NCI-H510A treated with DMSO at 0.1 percent for 48 hours (cell line): ENCODE measurements at places on chromosomes 6 and 20.

DNA sequence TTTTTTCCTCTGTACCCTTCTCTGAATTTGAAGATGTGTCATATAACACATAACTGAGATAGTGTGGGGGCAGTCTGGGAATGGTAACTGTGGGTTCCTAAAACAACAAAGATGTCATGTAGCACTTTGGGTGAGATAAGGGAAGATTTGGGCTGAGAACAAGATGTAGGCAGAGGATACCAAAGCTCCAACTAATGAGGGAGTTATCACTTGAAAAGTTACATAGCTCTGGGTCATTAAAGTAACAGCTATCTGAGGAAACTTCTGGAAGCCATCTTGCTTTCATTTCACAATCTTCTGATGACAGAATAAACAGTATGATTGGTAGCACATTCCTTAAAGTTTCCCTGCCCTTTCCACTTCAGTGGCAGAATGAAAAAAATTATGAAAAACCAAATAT, 255.4 kb downstream of the TBX18 start:
- no peak for DNase-seq

DNA sequence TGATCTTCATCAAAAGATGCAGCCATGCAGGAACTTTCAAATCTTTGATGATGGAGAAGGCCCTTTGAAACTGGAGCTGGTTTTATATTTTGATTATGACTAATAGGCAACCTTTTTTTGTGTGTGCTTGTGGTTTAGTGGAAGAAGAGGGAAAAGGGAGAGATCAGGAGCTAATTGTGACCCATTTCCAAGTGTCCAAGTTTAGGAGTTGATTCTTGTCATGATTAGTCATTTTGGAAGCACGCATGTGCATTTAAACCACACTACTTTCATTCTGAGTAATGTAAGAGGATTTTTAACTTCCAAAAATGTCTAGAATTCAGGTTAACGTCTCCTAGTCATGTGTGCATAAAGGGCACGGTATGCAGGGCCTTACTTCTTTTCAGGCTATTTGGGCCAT, 3.5 kb downstream of the FOXO3 start:
- DNase-seq = no peak

DNA sequence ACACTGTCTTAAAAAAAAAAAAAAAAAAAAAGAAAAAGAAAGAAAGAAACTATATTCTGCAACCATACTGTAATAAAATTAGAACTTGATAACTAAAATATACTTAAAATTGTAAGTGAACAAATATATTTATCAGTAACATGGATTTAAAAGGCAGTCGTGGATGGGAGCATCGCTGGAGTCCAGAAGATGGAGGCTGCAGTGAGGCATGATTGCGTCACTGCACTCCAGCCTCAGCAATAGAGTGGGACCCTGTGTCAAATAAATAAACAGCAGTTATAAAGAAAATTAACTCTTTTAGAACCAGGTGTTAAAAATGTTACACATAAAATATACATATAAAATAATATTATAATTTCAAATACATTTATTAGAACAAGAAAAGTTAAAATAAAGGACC, 8.7 kb downstream of the PSMB9 start:
- no peak for DNase-seq

DNA sequence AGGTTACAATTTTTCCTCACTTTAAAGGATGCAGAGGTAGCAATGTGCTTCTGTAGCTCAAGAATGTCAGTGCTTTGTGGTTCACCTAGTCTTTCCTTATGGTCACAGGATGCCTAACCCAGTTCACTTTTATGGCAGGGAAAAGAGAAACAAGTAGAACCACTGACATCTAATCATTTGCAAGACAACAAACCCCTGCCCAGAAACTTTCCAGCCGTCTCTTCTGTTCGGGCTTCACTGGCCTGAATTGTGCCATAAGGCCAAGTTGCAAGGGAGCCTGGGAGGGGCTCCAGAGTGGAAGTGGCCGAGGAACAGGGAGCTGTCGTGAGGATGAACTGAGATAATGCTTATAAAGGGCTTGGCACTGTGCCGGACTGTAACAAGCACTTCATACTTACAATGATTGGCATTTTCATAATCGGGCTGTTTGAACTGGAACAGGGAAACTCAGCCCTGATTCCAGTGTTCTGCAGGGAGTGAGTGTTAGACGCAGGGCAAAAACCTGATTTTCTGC, 212.6 kb downstream of the BCAS1 start:
- DNase-seq = peak; percentile 71

GRCh38 chr6:32148289-32149091, 3.2 kb downstream of the PRRT1 start:
- DNase-seq = no peak

- DNase-seq = no peak
These were observed 31.4 kb downstream of the BEND3 start for GRCh38 chr6:107083921-107084320.
